ENCODE measurements at places on chromosomes 1 and 21.

- no peak for DNase-seq
These were observed 1.2 kb downstream of the NEXN start for GRCh38 chr1:77889671-77890070.

GRCh38 chr1:186812570-186812969 lies 16.2 kb upstream of the PLA2G4A start:
- no peak for DNase-seq

GRCh38 chr1:245754463-245754961 lies 599.7 kb downstream of the KIF26B start:
- no peak for DNase-seq

- DNase-seq: no peak
These were observed 14.6 kb upstream of the CAMSAP2 start for GRCh38 chr1:200724064-200724463.

DNA sequence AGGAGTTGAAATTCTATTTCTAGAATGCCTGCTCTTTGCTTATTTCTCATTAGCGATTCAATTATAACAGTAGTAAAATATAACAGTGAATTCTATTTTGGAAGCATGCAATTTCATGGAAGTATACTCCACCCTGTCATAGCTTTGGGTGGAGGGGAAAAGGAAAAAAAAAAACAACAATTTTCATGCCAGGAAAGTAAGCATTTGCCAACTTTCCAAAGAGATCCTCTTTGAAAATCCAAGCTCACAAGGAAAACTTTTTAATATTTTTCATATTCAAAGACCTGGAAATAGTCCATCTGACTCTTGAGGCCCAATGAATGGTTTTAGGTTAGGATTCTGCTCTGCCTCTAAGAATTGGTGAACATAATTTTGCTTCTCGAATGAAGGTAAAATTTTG lies 134.5 kb downstream of the PTPN14 start:
- DNase-seq: no peak

- no peak for DNase-seq
These were observed 3881.6 kb downstream of the SRGAP2C start for GRCh38 chr1:125066385-125066784.

Data from stimulated activated CD4-positive, alpha-beta T cell treated with anti-CD3 and anti-CD28 coated beads, Interleukin-4, amount 100 ng/mL, for 24 hours (primary cell).